ENCODE measurements at places on chromosomes 2 and 18. TPM values are rescaled to one million over a fixed set of nuclear protein-coding genes. Genes with fewer than 3 reads are reported as not detected.

CNGA3 gene
- 4.3 TPM for total RNA-seq

HAT1 gene
- total RNA-seq = 25.5 TPM

NR4A2 gene
- total RNA-seq = 1.8 TPM

TMEM200C gene
- total RNA-seq = under 0.01 TPM

SLC4A1AP gene
- total RNA-seq = 16.0 TPM

SMIM21 gene
- not detected for total RNA-seq

BARD1 gene
- total RNA-seq = 29.9 TPM

LOXHD1 gene
- total RNA-seq = not detected

EML6 gene
- total RNA-seq = 1.1 TPM

SLC9A2 gene
- total RNA-seq = not detected

RNU2-63P gene
- total RNA-seq = not detected

CLEC4F gene
- total RNA-seq = not detected

G6PC2 gene
- total RNA-seq = not detected

ZNF516 gene
- total RNA-seq = 25.0 TPM

Measured in sigmoid colon (tissue), 7 donors.